ENCODE measurements at places on chromosomes 3 and 15. TPM values are rescaled to one million over a fixed set of nuclear protein-coding genes. Genes with fewer than 3 reads are reported as not detected.

GRCh38 chr3:114642951-114643741, 349.3 kb downstream of the TIGIT start:
- no peak for DNase-seq
- H3K4me1 ChIP-seq = no peaks in the 10 kb centered on the region
- H3K4me3 ChIP-seq = no peak overlapping the region
- no peak overlapping the region for H3K27ac ChIP-seq
- H3K36me3 ChIP-seq = no peaks in the 10 kb centered on the region
- H3K27me3 ChIP-seq = no peaks in the 10 kb centered on the region

- H3K4me1 ChIP-seq = peaks cover 37% of the 10 kb centered on the region
- H3K27me3 ChIP-seq = no peaks in the 10 kb centered on the region
- DNase-seq = peak; percentile 57
- H3K27ac ChIP-seq = peak overlapping the region; percentile 97
- H3K36me3 ChIP-seq = no peaks in the 10 kb centered on the region
- H3K4me3 ChIP-seq = no peak overlapping the region
These were observed 98.2 kb upstream of the CHD2 start for GRCh38 chr15:92801774-92802464.

Gene PLA2G4F
- 1.5 TPM for total RNA-seq

Gene CCR4
- total RNA-seq = not detected

- no peaks in the 10 kb centered on the region for H3K27me3 ChIP-seq
- H3K27ac ChIP-seq = no peak overlapping the region
- no peak for DNase-seq
- H3K36me3 ChIP-seq = no peaks in the 10 kb centered on the region
- H3K4me3 ChIP-seq = no peak overlapping the region
These were observed 202.2 kb downstream of the DOCK3 start for GRCh38 chr3:50876947-50877346.

DNA sequence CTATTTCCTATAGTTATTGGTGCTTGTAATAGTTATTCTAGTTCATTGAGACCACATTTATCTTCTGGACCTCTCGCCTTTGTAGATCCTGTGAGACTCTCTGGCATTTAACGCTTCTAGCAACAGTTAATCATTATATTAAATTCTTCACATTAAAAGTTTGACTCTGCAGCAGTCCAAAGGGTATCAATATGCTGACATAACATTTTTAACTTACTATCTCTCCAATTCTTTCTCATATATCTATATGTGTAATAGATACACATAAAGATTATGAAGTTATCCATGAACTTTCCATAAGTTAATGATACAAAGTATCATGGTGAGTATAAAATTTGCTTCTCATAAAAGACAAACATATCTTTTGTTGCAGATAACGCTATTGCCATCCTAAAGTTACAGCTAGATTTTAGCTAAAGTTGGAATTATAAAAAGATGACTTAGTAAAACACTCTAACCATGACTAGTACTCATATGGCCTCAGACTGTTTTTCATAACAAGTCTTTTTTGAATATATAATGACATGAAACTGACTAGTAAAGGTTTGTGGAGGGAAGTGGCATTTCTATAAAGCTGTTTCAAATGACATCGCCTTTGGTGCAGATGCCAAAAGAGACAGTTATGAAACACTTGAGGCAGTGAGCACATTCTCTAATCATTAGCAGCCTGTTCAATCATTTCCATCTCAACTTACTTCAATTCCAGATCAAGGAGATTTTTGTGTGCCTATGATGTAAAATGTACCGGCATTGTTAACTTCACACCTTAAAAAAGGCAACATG, 379.3 kb upstream of the CBLB start:
- no peak overlapping the region for H3K27ac ChIP-seq
- H3K4me1 ChIP-seq = no peaks in the 10 kb centered on the region
- H3K36me3 ChIP-seq = no peaks in the 10 kb centered on the region
- H3K4me3 ChIP-seq = no peak overlapping the region
- no peak for DNase-seq
- no peaks in the 10 kb centered on the region for H3K27me3 ChIP-seq

DNA sequence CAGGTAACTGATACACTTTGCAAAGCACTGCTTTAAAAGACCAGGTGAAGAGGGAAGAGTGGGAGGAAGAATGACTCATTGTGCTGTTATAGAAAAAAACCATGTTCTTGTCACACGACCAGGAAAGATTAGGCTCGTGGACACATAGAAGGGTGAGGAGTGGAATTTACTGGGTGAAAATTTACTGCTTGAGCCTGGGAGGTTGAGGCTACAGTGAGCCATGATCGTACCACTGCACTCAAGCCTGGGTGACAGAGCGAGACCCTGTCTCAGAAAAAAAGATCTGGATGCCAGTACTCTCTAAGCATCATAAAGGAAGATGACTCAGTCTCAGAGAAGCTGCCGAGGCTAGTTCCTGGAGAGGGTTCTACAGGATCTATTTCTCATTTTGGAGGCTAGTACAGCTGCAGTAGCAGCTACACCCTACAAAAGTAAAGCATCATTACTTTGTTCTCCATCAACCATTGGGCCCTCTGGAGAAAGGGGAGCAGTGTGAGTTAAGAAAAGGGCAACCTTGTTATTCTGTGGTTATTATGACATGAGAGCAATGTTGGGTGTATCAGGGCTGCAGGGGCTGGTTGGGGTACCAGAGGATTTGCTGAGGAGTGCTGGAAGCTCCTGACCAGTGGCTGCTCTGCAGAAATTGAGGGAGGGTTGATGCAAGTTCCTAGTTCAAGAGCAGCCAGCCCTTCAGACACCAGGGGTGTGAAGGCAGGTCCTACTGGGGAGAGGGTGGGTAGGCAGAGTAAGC, 75.4 kb downstream of the CMTM8 start:
- no peaks in the 10 kb centered on the region for H3K4me1 ChIP-seq
- no peak overlapping the region for H3K4me3 ChIP-seq
- no peak overlapping the region for H3K27ac ChIP-seq
- no peaks in the 10 kb centered on the region for H3K36me3 ChIP-seq

GRCh38 chr3:68648494-68648893, 283.9 kb downstream of the TAFA4 start:
- no peak overlapping the region for H3K27ac ChIP-seq
- H3K4me3 ChIP-seq = no peak overlapping the region
- no peaks in the 10 kb centered on the region for H3K4me1 ChIP-seq
- no peaks in the 10 kb centered on the region for H3K27me3 ChIP-seq

- no peaks in the 10 kb centered on the region for H3K4me1 ChIP-seq
- no peaks in the 10 kb centered on the region for H3K36me3 ChIP-seq
- H3K27ac ChIP-seq = no peak overlapping the region
- H3K4me3 ChIP-seq = no peak overlapping the region
- no peaks in the 10 kb centered on the region for H3K27me3 ChIP-seq
These were observed 255.8 kb downstream of the MFSD1 start for GRCh38 chr3:159057621-159058020.

GRCh38 chr3:129463716-129464115, 23.7 kb downstream of the IFT122 start:
- H3K4me3 ChIP-seq = no peak overlapping the region
- H3K27ac ChIP-seq = no peak overlapping the region
- H3K4me1 ChIP-seq = no peaks in the 10 kb centered on the region
- H3K36me3 ChIP-seq = no peaks in the 10 kb centered on the region
- H3K27me3 ChIP-seq = no peaks in the 10 kb centered on the region

Gene SLC28A1
- not detected for total RNA-seq

DNA sequence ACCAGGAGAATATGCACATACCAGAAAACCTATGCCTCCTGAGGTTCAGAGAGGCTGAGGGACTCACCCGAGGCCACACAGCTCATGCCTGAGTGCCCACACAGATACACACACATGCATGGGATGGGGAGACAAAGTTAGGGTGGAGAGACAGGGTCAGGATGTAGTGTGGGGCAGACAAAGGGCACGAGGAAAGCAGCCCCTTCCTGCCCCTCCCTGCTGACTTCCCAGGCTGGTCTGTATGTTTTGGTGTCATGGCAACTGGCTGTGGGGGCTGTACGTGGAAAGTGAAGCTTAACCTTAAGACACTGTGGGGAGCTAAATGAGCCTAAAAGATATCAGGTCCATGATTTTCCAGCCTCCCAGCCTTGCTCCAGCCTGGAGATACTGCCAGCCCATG, 57.8 kb downstream of the EPHB3 start:
- H3K36me3 ChIP-seq = no peaks in the 10 kb centered on the region
- no peaks in the 10 kb centered on the region for H3K27me3 ChIP-seq
- no peaks in the 10 kb centered on the region for H3K4me1 ChIP-seq
- no peak overlapping the region for H3K27ac ChIP-seq

Gene INKA1
- not detected for total RNA-seq

GRCh38 chr3:185734725-185735096, 90.1 kb downstream of the IGF2BP2 start:
- peaks cover 9% of the 10 kb centered on the region for H3K4me1 ChIP-seq
- no peaks in the 10 kb centered on the region for H3K27me3 ChIP-seq
- no peak overlapping the region for H3K27ac ChIP-seq
- H3K36me3 ChIP-seq = no peaks in the 10 kb centered on the region

GRCh38 chr3:81390796-81391195, 370.6 kb downstream of the GBE1 start:
- no peak for DNase-seq
- no peak overlapping the region for H3K4me3 ChIP-seq
- H3K36me3 ChIP-seq = no peaks in the 10 kb centered on the region
- no peaks in the 10 kb centered on the region for H3K4me1 ChIP-seq

Data from gastrocnemius medialis (tissue), 4 donors.